ENCODE measurements at places on chromosomes 2 and 18.

DNA sequence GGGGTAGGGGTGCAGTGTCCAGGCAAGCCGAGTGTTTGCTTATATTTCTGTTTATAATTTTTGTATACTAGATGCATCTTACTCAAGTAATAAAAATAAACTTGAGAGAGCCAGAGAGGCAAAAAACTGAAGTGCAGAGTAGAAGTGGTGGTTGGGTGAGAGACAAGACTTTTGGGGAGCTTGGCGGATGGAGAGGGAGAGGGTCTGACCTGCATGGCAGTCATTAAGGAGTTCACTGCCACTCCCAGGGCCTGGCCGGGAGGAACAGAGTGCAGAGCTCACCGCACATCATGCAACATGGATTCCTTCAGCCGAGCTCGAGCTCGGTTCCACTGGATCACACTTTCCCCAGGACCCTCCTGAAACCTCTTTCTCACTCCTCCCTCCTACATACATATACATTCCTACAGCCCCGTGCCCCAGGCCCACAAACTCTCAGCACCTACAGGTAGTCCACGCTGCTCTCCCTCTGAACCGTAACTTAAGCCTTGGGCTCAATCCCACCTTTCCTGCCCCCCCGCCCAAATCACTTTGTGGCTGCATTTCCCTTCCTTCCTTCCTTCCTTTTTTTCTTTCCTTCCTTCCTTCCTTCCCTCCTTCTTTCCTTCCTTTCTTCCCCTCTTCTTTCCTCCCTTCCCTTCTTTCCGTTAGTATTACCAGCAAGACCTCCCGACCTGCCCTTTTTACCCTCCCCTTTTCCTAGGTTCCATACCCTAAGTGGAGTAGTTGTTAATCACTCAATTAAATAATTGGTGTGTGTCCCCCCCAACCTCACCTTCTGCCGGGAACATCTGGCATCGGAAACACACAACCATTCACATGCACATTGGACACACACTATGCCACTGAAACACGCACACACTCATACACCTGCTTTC lies 37.1 kb upstream of the ATP6V1B1 start:
- DNase-seq: no peak

DNA sequence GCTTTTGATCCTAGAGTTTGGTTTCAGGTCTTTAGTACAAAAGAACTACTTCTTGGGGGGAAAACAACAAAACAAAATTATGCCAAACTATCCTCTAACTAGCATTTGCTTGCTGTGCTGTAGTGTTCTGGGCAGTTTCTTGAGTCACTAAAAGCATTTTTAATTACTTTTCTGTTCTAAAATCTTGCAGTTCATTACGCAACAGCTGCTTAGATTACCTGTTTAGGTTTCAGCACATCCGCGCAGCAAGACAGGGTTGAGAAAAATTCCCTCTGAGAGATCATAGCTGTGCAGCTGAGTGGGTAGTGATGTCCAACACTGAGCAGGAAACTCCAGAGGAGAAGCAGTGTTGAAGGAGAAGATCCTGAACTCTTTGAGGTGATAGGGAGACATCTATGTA lies 9.0 kb downstream of the DAW1 start:
- no peak for DNase-seq

DNA sequence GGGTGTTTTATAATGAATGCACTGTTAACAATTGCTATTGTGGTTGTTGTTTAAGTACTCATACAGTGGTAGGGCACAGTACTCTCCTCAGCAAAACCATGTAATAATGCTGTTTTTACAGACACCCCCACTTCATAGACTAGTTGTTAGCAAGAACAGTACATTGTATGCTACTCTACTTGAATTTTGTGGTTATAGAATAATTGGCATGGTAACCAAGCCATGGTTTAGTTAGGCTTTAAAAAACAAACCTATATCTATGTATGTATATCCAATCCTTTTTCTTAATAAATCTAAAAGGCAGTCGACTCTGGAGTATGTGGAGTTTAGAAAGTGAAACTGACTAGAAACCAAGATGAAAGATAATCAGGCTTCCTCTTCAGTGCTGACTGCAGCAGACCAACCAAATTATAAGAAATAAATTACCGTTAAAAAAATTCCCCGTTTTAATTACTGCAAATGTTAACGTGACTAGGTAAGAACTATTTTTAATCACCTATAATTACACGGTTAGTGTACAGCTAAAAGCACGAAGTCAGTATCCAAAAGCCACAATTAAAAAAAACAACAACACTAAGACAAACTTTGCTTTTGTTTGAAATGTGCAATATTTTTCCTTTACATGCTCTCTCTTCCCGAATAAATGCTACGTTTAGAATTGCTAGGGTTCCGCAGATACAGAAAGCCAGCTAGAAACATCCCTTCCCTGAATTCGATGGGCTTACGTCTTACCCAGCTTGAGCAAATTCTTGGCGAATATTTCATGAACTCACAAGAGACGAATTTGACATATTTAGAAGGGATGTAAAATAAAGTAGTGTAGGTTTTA lies 113.3 kb upstream of the SERTAD2 start:
- peak; percentile 43 for DNase-seq

DNA sequence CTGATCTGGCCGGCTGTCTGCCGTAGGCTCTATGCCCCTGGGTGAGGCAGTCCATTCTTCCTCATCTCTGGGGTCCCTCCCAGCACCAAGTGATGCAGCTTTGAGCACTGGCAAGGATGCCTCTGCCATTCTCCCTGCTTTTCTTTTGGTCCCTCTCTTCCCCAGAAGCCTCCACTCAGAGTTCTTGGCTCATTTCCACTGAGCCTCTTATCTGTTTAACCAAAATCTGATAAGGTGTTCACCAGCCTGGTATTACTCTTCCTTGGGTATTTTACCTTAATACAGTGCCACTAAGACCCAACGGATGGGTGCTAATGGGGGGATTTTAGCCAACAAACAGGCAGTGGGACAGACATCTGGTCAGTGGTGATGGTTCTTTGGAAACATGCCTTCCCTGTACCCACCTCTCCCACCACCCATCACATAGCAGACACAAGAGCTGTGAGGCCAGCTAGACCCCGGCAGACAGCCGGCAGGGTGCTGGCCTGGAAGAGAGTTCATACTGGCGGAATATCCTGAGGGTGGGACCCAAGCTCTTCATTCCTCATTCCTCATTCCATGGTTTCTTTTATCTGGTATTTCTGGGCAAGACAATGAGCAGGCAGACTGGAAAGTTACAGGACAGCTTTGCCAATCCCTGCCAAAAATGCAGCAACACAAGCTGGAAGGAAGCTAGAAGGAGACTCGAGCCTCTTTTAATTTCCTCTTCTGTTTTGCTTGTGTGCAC lies 34.6 kb downstream of the ZBTB7C start:
- DNase-seq: no peak

DNA sequence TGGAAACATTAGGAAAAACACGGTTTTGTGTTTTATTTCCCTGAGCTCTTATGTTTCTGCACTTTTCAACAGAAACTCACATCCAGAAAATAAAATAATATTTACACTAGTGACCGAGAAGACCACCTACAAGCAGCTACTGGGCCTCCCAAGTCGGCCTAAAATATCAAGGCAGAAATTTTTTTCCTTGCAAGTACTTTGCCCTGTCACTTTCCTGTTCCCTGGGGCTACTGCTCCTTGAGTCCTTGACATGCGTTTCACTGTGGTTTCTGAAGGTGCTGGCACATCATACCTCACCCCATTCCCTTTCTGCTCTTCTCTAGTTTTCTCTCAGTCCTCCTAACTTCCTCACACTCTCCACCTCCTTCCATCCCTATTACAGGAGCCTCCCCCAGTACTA lies 279.1 kb downstream of the AGPS start:
- peak; percentile 54 for DNase-seq

DNA sequence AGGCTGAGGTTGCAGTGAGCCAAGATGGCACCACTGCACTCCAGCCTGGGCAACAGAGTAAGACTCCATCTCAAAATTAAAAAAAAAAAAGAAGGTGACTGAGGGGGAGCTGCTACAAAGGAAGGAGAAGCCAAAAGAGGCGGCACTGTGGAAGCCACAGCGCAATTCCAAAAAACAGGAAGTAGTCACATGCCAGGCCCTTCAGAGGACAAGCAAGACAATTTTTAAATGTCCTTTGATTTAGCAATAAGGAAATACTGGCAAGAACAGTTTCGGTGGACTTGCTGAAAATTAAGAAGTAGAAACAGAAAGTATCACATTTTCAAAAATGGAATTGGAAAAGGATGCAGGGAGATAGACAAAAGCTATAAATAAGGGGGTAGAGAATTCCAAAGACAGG lies 122.8 kb downstream of the OSBPL1A start:
- no peak for DNase-seq

DNA sequence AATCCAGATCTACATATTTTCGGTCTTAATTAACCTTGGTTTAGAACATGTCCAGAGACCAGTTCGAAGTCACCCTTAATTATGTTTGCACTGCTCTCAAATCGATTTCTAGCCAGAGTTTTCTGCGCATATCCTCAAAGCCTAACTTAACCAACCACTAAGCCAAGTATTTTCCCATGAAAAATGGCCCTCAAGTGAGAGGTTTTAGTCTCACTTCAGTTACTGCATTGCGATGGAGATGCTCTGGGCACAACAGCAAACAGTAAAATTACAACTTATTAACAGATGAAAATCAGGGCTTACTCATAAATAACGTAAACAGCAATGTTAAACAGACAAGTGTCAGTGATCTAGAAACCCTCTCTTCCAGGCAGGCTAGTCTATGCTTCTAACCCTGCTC lies 4.5 kb downstream of the RTN4 start:
- no peak for DNase-seq
